ENCODE measurements at places on chromosomes 3 and 15.

DNA sequence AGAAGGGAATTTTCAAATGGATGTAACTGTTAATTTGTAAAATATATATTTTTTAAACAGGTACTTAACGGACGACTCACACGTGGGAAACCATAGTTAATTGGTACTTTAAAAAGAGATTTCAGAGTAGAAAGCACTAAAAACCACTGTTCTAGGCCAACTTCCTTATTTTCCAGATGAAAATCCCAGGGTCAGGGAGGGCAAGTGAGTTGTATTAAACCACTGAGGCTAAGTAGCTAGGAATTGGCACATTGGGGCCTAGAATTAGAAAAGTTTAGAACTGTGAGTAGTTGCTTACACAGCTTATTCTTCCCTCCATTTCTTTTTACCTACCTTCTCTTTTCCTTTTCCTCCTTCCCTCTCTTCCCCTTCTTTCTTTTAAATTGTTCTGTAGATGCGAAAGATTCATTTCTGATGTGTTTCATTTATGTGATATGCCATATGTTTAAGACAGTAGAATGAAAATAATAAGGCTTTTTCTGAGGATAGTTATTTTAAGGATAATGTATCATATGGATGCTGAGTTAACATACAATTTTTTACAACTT, 4.1 kb upstream of the UTS2B start:
- no peak for DNase-seq

DNA sequence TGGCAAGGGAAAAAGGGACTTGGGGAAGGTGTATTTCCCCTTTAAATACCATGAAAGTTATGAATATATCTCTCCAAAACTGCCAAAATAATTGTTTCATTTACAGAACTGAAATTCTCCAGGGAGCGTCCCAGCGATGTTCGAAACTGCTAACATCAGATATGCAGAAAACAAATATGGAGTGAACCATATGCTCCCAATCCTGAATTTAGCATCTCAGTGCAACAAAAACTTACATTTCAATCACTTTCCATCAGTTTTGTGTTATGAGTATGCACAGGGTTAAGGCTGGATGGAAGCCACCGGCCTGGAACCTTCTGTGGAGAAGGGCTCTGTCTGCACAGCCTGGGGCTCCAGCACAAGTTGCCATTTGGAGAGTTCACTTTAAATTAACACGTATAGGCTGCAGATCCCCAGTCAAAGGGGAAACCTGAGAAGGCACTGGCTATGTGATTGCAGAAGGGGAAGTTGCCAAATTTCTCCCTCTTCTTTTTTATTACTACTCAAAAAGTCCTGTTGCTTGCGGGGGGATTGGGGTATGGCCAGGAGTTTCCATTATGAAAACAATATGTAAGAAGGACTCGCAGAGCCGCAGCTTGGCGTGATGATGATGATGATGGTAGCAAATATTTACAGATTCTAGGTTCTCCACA, 56.9 kb upstream of the FOXP1 start:
- no peak for DNase-seq

- DNase-seq, result no peak
Measured at GRCh38 chr3:98770261-98771039, 7.3 kb downstream of the ST3GAL6 start.

- DNase-seq, result no peak
Measured at GRCh38 chr3:126459763-126460127, 15.9 kb downstream of the ZXDC start.

- no peak for DNase-seq
Measured at GRCh38 chr3:56025326-56025725, 442.9 kb downstream of the ERC2 start.

- DNase-seq, result no peak
Measured at GRCh38 chr3:11096266-11097139, 57.8 kb upstream of the HRH1 start.
